Nucleus accumbens (tissue), 56 donors: ENCODE measurements at places on chromosomes 12 and 14.

DNA sequence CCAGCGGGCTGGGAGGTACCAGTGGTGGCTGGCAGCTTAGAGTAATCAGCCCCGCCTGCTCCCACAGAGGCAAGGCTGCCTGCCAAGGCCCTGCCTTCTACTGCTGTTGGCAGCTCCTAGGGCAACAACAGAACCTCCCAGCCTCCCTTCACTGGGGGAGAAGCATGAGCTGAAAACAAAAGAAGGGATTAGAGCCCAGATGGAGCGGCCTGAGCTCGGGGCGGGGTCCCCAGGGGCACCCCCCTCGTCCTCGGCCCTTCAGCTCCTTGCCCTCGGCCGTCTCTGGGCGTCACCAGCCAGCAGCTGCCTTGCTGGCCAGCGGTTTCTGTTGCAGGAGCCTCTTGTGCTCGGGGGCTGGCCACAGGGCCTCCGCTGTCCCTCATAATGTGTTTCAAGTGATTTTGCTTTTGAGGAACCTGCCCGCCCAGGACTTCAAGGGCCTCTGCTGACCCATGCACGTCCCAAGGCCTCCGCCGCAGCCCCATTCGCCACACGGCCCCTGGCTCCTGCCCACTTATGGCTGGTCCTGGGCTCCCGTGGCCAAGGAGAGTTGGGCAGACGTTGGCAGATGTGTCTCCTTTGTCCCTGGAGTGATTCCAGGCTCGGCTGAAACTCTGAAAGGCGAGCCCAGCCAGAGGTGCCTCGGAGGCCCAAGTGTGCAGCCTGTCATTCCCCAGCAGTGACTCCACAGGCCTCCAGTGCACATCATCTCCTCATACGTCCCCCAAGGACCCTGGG, 49.7 kb downstream of the PSMA6 start:
- peak; percentile 80 for DNase-seq

DNA sequence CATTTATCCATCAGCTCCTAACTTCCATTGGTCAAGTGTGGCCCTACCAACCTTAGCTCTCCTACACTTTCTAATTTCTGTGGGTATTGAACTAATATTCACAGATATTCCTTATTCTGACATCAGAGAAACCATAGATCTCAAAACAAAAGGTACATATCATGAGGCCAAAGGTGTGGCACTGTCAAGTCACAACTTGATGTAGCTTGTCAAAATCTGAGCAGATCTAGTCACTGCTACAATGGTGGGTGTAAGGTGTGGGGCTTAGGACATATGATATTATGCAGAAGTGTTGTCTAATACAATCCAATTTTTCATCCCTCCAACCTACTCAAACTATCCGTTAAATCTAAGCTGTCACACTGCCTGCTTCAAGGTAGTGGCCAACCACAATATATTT, 114.0 kb upstream of the FAR2 start:
- DNase-seq, result no peak

GRCh38 chr12:27667540-27667939, 28.7 kb upstream of the REP15 start:
- no peak for DNase-seq

- peak; percentile 49 for DNase-seq
Observed at GRCh38 chr12:75888874-75889613, 142.5 kb downstream of the PHLDA1 start.

- no peak for DNase-seq
Observed at GRCh38 chr12:109719123-109720022, 5.7 kb downstream of the FAM222A start.

DNA sequence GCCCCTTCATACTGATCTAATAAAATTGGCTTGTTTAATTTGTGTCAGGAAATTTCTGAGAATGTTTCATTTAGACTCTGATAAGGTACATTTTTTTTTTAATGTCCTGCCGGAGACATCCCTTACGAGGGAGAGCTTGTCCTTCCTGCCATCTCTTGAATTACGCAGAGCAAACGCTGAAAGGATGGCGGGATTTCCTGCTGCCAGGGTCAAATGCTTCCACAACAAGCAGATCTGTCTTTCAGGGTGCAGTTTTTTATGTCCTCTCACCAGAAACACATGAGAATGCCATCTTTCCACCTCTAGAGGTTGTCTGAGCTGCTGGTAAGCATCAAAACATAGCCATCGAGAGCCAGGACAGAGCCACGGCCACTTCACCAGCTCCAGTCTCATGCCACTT, 126.8 kb upstream of the ARHGAP5 start:
- DNase-seq, result no peak

GRCh38 chr14:51035611-51036192, 59.2 kb downstream of the TRIM9 start:
- DNase-seq, result no peak

- DNase-seq, result no peak
Observed at GRCh38 chr12:46959502-46959901, 119.9 kb upstream of the PCED1B start.

GRCh38 chr12:93838193-93838592, 161.0 kb downstream of the CRADD start:
- no peak for DNase-seq

DNA sequence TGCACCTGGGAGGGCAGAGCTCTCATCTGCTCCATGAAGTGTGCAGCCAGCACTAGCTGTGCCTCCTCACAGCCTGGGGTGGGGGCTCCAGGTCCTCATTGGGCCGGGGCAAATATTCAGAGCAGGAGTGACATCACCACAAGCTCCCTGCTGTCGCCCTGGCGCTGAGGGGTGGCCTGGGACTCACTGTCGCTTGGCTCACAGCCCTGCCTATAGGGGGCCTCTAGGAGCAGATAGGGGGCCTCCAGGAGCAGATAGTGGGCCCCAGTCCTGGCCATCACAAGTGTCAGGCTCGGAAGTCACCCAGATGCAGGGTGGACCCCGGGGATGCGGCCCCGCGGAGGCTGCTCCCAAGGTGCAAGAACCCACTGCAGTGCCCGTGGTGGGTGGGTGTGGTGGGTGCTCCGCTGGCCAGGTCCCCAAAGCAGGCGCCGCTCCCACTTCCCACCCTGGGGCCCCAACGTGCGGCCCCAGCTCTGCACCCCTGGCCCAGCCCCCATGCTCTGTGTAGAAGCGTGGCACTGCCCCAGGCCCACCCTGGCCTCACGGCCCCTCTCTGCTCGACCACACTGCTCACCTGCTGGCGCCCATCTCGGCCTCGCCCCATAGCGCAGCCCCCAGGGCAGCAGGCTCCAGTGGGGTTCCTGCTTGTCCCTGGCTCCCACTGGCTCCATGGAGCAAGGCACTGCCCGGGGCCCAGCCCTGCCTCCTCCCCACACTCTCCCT, 18.0 kb downstream of the SYNJ2BP start:
- no peak for DNase-seq

GRCh38 chr14:39431416-39432178, 636 bp downstream of the FBXO33 start:
- DNase-seq, result no peak

DNA sequence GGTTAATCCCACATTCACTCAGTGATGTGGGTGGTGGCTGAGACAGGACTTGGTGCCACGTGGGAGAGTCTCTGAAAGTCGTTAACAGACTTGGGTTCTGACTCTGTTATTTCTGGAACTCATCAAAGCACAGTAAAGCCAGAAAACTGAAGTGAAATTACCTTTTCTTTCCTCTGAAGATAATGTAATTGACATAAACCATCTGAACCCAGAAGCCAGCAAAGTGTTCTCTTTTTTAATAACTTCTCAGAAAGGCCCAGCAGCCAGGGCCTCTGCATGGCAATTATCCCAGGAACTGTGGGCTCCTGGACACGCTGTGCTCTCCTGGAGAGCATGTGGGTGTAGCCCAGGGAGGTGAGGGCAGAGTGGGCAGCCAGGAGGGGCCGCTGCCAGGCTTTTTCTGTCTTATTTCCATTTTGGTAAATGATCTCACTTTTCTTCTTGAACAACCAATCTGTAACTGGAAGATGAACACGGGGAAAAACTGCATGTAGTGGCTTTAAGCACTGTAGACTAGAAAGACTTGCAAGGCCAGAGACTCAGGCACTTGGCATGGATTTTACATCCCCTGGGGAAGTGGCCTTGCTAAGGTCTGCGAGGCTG, 444.1 kb upstream of the TMEM132C start:
- DNase-seq, result no peak

DNA sequence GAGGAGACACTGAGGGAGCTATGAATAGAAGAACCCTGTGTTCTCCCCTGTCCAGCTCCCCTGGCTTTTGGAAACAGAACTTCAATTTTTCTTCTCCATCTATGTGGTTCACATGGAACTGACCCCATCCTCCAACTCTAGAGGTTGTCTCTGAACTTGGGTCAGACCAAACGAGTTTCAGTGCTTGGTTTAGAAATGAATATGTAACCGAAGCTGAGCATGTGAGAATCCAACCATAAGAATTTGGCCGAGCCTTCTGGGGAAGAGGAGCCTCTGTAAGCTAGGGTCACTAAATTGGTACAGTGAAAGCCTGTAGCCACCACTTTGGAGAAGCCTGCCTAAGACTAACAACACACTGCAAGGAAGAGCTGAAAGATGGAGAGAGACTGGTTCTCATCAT, 464.4 kb downstream of the ZFP36L1 start:
- no peak for DNase-seq

- no peak for DNase-seq
Observed at GRCh38 chr12:54680374-54680773, 32.2 kb upstream of the DCD start.

DNA sequence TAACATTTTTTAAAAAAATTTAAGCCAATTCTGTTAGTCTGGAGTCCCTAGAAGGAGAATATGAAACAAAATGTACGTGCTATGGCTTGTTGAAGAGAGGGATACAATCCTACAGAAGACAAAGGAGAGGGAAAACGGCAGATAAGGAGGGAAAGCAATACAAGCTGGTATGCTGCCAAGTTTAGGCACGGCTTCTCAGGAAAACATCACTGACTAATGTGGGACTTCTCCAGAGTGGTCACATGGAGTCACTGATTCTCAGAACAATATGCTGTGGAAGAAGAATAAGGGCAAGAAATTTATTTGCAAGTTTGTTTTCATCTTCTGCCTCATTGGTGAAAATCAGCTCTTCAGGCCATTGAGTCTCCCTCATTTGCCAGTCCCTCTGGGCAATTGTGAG, 22.9 kb upstream of the NR1H4 start:
- no peak for DNase-seq

- no peak for DNase-seq
Observed at GRCh38 chr14:42715316-42715715, 1108.6 kb downstream of the LRFN5 start.

DNA sequence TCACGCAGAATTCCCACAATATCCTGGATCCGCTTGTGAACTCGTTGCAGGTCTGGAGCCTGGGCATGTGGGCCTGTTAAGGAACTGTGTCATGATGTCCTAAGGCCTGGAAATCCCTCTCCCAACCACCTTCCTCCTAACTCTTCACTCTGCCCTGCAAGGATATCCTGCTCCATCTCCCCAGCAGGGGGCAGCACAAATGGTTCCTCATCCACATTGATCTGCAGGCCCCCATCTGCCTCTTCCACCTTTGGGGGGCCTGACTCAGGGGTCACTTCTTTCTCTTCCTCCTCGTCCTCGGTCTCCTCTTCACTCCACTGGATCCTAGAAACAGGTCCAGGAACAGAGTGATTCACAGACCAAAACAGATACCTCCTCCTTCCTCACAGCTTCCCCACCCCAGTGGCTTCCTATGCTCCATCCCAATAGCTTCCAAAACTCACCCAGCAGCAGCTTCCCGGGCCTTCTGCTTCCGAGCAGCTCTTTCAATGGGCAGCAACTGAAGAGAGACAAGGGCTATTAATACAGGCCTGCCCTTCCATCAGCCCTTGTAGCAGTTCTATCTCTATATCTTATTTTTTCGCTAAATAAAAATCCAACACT, 4.5 kb downstream of the NOP2 start:
- no peak for DNase-seq

DNA sequence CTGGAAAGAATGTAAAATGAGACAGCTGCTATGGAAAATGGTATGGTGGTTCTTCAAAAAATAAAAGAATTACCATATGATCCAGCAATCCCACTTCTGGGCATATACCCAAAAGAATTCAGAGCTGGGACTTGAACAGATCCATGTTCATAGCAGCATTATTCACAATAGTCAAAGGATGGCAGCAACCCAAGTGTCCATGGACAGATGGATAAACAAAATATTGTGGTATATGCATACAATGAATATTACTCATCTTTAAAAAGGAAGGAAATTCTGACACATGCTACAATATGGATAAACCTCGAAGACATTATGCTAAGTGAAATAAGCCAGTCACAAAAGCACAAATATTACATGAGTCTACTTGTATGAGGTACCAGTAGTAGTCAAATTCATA, 9.1 kb downstream of the RAB2B start:
- no peak for DNase-seq

GRCh38 chr12:118274066-118274465, 98.6 kb downstream of the TAOK3 start:
- no peak for DNase-seq

DNA sequence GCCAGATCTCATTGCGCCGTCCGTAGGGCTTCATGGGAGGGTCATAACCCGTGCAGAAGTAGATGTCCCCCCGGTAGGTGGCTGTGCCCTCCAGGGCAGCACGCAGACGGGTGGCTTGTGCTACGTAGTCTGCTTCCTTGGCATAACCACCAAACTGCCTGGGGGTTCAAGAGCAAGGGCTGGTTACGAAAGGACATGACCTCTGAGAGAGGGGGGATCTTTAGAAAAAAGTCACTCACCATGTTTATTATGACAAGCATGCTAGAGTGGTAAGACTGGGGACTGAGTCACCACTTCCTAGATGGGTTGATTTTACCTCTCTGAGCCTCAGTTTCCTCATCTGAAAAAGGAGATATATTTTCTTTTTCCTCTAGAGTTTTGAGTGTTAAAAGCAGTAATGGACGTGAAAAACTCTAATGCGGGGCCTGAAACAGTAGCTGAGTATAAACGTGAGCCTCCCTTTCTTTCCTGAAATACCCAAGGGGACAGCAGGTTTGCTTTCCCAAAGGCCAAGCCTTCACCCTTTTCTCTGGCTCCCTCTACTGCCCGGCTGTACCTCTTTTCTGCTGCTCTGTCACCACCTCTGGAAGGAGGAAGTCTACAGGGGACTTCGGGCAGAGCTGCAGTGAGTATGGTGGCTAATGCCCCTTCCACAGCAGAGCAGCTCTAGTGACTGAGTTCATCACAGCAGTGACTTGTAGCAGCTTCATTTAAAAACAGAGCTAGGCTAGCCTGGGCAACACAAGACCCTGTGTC, 23.5 kb upstream of the GPRC5D start:
- DNase-seq, result no peak

DNA sequence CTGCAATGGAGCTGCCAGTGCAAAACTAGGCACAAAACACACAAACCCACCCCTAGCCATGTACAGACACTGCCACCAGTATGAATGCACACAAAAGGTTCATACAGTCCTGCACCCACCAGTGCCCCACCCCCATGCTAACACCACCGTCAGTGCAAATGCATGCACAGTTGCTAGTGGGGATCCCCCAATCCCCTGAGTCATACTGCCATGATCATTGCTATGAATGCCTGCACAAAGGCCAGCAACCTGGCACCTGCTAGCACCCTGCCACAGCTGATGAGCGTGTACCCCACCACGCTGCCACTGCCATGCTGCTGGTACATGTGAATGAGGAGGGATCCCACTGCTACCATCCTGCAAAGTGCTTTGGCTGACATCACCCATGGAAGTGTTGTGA, 23.9 kb downstream of the PZP start:
- no peak for DNase-seq
